ENCODE measurements at places on chromosomes 3 and 15.
A peak's percentile ranks its signal among the peaks of the same experiment; 100 is the strongest.

DNA sequence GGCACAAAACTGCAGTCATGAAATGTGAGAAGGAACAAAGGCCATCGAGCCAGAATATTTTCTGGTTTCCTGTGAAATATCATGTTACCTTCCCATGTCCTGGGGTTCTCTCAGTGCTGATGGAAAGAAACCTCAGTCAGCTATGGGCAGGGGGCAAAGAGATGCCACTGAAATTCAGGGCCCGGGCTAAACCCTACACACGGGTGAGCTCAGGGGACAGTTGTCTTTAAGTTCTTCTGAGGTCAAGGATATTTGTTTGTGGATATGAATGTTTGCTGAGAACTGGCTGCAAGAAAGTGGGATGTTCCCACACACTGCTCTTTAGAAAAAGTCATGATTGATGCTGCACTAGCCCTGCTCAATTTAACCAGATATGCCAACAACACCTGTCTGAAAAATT is 187.2 kb downstream of the MEX3B start:
- DNase-seq: no peak

GRCh38 chr3:17643691-17644090 is 98.7 kb downstream of the TBC1D5 start:
- no peak for DNase-seq

DNA sequence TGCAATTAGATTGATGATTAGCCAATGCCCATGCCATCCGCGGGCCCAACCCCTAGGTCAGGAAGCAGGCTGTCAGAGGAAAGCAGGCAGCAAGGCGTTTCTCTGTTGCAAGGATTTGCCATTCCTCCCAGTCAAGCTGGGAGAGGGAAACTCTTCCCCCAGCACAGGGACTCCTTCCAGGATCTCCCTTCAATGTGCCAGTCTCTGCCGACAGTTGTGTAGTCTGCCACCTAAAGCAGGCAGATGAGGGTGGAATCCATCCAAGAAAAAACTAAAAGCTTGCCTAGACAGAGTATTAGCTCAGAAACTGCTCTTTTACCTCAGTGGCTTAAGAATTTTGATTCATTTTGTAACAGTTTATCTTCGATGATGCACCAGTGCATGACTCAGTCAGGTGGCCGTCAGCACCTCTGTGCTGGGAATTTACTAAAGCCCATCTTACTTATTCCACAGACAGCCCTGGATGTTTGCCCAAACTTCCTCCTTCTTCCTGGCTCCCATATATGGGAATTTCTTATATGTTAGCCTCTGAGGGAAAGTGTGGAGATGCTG is 501.5 kb upstream of the THBS1 start:
- no peak for DNase-seq

DNA sequence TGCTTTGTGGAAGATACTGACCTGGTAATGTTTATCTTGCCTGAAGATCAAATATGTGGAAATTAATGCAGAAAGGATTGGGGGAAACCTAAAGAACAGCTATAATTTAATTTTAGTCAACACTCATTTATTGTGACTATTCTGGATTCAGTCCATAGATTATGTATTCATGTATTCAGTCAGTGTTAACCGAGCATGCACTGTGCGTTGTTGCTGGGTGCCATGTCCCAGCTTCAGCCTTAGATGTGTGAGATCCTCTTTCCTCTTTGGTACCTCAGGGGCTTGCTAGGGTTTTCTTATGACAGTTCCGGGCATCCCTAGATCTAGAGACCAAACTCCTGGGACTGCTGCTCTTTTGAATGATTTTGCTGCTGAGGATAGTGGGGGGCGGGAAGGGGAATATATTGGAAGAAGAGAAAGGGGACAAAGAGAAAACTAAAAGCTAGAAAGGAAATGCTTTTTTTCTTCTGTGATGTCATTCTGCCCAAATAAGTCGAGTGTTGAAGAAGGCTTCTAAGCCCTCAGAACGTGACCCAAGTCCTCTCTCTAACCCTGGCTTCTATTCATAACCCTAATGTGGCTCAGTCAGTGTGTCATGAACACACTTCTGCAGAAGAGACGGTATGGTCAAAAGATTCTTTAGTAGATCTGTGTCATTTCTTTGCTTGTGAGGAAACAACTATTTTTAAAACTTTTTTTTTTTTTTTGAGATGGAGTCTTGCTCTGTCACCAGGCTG is 33.5 kb downstream of the STARD9 start:
- no peak for DNase-seq

- no peak for DNase-seq
Measured at GRCh38 chr3:59422312-59422711, 372.5 kb upstream of the CFAP20DC start.

GRCh38 chr15:72195101-72195511 is 2.5 kb downstream of the GRAMD2A start:
- peak; percentile 76 for DNase-seq
